Right ventricle myocardium superior (tissue), 1 donor: ENCODE measurements at places on chromosomes 5 and 9. TPM values are rescaled to one million over a fixed set of nuclear protein-coding genes. Genes with fewer than 3 reads are reported as not detected.

DNA sequence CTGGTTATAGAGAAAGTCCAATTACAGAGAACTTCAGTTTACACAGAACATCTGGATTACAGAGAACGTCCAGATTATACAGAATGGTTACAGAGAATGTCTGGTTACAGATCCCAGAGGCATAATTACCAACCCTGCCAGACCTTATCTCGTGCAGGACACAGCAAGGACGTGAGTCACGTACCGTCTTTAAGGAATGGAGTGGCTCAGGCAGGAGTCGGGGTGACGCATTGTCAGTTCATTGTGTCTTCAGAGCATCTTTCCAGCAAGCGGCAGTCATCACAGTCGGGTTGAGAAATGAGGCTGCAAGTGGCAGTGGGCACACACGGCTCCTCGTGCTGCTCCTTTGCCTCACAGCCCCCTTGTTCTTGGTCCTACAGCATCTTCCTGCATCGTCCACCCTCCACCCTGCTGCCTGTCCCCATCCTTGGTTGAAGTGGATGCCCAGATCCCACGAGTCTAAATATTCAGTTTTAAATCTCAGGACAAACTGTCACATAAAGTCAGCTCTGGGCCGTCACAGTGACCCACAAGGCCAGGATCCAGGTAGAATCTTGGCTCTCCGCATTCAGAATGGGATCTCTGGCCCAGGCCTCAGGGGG lies 30.0 kb upstream of the SLC6A19 start:
- DNase-seq = peak; percentile 18

DNA sequence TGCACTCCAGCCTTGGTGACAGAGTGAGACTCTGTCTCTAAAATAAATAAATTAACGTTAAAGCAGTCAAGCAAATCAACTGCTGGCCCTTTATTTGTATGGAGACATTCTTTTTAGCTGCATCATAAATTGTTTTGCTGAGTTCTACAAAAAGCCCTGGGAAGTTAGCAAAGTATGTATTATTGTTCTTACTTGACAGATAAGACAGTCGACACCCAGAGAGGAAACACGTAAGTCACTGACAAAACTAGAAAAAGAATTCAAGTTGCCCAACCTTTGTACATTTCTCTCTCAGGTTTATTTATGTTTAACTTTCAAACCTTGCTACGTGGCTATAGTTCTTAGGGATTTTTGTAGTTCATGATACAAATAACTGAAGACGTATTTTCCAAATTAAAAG lies 40.4 kb upstream of the MACIR start:
- DNase-seq = no peak

KIF3A gene
- 9.1 TPM for total RNA-seq

DBH gene
- total RNA-seq = not detected

DNA sequence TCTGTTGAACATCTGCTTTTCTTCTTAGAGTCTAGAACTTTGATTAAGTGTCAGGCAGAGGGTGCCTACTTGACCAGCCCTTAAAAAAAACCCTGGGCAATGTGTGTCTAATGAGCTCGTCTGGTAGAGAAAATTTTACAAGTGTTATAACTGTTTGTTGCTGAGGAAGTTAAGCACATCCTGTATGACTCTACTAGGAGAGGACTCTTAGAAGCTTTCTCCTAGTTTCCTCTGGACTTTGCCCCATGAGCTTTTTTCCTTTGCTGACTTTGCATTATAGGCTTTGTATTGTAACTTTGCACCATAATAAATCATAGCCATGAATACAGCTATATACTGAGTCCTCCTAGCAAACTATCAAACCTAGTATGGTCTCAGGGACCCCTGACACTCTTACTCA lies 39.4 kb downstream of the GNG10 start:
- no peak for DNase-seq

- no peak for DNase-seq
These were observed 505.0 kb downstream of the ELAVL2 start for GRCh38 chr9:23321049-23321448.

- no peak for DNase-seq
These were observed 8.3 kb upstream of the AFF4 start for GRCh38 chr5:132971483-132972435.

SCGB3A2 gene
- not detected for total RNA-seq

GRCh38 chr5:17898766-17899165 lies 264.5 kb downstream of the TAF11L14 start:
- DNase-seq = no peak

- no peak for DNase-seq
These were observed 19.6 kb downstream of the FAT2 start for GRCh38 chr5:151571270-151572173.

- no peak for DNase-seq
These were observed 3.4 kb upstream of the INPP5E start for GRCh38 chr9:136443087-136443486.

DNA sequence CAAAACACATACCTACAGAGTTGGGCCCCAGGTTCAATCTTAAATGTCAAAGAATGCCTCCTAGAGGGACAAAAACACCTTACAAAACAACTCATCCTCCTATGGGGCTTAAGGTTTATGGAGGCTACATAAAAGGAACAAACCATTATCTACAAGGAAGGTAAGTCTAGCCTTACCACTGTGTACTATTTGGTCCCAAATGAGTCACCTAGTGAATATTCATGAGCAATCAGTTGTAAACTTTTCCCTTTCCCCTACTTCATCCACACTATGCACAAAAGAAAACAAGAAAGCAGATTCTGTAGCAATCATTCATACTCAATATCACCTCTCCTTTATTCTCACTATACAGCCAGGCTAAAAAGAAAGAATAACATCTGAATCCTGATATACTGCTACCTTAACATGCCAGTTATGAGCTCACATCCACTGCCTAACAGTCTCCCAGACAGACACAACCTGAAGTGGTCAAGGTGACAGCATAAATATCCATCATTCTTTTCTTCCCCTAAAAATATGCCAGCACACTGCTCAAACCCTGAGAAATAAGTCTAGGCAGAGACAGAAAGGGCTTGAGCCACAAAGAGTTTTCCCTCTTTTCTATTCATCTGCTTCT lies 6.2 kb downstream of the OXCT1 start:
- DNase-seq = no peak

DNA sequence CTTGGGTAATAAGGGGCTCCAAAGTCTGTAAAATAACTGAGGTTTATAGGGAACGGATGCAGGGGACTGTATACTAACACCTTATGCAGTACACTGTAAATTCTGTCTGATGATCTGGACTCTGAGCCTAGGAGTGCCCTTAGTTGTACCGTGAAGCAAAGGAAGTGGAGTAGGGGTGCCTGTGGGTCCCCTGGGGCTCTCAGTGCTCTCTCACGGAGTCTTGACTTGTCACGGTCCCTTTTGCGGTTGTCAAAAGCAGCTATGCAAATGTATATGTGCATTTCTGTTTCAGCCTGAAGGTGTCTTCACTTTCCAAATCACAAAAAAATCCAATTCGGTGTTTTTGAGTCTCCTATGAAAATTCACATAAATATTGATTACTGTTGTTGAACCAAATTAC lies 17.8 kb downstream of the DMRT1 start:
- no peak for DNase-seq

DNA sequence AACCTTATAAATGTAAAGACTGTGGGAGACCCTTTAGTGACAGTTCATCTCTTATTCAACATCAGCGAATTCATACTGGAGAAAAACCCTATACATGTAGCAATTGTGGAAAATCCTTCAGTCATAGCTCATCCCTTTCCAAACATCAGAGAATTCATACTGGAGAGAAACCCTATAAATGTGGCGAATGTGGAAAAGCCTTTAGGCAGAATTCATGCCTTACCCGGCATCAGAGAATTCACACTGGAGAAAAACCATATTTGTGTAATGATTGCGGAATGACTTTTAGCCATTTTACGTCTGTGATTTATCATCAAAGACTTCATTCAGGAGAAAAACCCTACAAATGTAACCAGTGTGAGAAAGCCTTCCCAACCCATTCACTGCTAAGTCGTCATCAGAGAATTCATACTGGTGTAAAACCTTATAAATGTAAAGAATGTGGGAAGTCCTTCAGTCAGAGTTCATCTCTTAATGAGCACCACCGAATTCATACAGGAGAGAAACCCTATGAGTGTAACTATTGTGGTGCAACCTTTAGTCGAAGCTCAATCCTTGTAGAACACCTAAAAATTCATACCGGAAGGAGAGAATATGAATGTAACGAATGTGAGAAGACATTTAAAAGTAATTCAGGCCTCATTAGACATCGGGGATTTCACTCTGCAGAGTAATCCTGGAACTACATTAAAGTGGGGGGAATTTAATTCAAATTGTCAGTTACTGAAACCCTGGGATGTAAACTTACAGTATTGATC lies 17.7 kb downstream of the ZNF483 start:
- no peak for DNase-seq

LCN2 gene
- not detected for total RNA-seq

LPAR1 gene
- 12.7 TPM for total RNA-seq

- DNase-seq = no peak
These were observed 21.0 kb upstream of the IER5L start for GRCh38 chr9:129199044-129199435.

DNA sequence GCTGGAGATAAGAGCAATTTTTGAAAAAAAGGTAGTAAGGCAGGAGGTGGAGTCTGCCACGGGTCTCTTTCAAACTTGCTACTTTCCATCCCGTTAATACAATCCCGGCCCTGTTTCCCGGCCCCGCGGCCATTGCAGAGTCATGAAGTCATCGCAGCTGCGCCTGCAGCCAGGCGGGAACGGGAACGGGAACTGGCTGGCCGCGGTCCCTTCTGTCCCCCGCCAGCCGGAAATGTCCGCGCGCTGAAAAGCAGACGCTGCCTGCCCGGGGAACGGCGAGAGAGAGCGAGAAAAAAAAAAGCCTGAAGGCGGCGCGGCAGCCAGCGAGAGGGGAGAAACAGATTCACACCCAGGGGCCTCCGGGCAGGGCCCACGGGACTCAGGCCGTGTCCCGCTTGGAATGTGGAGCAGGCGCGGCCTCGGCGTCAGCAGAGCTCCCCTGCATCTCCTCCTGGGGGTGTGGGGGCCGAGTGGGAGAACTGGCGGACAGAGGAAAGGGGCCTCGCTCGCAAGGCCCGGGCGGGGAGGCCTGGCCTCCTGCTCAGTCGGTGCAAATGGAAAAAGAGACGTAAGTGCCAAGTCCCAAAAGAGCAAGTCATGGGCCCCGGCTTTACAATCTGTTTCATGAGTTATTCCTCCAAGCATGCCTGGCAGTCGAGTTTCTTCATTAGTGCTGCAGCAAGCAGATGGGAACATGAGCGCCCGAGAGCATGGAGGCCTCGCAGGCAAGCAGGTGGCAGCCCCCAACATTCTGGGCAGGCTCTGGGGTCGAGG lies 201.2 kb upstream of the GAS1 start:
- peak; percentile 93 for DNase-seq

DNA sequence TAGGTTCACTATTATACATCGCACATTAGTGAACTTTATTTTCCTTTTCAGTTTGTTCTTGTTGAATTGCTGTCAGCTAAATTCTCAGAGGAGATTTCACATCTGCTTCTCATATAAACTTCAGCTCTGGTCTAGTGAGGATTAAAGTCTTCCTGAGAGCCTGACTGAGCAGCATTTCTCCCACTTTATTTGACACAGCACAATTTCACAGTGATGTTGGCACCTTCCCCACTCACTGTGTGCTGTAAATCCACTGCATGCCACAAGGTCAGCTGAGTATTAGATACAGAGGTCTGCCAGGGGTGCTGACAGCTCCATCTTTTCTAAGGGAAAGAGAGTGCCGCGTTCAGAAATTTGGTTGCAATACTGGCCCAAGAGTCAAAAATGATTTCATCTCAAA lies 567.4 kb downstream of the PRR16 start:
- no peak for DNase-seq

DNA sequence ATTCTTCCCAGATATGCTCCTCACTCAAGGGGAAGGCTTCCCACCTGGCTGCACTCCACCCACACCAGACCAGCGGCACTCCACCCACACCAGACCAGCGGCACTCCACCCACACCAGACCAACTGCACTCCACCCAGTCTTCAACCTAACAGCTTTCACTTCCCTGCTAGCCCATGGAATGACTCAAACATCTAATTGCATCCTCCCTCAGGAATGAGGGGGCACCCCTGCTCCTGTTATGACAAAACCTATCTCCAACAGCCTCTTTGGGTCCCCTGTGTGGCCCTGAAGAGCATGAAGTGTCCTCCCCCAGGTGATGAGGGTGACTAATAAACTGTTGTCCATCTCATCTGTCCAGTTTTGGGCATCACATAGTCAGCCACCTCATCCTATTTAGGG lies 556.6 kb upstream of the TUSC1 start:
- no peak for DNase-seq

DNA sequence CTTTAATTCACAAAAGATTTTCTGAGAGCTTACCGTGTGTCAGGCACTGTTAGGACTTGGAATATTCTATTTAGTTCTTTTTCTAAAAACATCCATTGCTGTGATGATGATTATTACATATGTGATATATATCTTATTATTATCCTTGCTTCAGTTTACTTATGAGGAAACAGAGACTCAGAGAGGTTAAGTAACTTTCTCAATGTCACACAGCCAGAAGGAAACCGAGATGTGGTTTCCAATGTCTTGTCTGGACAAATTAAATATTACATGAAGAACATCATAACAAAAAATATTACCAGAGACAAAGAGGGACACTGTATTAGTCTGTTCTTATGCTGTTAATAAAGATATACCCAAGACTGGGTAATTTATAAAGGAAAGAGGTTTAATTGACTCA lies 125.5 kb upstream of the DAP start:
- DNase-seq = no peak

DNA sequence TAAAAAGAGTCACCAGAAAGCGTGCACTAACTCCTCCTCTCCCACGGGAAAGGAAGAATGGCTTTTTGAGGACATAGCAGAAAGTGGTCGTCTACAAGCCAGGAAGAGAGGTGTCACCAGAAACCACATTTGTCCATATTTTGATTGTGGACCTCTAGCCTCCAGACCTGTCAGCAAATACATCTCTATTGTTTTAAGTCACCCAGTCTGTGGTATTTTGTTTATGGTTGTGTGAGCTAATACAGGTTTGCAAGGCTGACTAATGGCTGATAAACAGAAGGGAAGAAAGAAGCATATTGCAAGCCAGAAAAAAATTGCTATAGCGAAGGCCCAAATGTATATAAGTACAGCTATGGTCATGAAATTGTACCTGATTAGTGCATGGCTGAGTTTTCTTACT lies 21.4 kb downstream of the WDR70 start:
- no peak for DNase-seq

DNA sequence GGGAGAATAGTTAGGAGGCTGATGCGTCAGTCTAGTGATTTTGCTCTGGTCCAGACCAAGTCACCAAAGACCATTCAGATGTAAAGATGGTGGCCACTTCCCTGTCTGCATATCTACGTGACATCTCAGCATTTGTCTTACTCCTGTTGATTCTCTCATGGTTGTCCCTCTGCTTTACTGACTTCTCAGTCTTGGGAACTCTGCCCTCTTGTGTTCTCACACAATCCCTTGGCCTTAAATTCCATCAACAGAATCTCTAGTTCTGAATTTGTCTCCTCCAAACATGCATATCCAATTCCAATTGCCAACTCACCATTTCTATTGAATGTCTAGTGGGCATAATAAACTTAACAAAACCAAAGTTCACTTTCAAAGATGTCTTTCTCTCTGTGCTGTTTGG lies 147.8 kb downstream of the SLC24A2 start:
- DNase-seq = no peak
